ENCODE measurements at places on chromosomes 3 and 15.

DNA sequence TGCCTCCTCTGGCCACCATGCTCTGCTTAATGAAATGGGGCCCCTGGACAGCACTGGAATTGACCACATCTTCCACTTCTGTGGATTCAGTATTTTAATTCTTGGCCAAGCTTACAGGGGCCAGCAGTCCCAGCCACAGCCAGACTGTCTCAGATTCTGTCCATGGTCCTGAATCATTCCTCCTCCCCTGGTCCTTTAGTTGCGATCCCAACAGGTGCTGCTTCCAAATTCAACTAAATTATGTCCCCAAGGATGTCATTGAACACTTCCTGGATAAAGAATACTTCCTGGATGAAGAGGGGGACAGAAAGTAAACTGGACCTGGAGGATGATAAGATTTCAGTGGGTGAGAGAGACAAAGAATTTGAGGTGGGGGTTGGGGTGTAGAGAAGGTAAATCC is 111.1 kb upstream of the FOXB1 start:
- DNase-seq = no peak

DNA sequence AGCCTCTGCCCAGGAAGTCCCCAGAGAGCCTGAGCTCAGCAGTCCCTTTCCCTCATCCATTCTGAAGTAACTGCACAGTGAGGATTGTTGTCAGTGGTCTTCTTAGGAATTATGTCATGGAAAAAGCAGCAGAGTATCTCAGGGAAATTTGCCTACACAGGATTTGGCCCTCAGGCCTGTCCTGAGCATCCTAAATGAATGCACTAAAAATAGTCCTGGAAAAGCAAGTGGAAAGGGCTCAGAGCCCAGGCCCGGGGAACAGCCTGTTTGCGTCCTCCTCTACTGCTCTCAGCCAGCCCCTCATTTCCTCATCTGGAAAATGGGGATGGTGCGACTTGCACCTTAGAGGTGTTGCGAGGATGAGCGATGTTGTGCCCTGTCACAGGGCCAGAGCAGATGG is 21.6 kb downstream of the LYSMD4 start:
- DNase-seq = no peak

DNA sequence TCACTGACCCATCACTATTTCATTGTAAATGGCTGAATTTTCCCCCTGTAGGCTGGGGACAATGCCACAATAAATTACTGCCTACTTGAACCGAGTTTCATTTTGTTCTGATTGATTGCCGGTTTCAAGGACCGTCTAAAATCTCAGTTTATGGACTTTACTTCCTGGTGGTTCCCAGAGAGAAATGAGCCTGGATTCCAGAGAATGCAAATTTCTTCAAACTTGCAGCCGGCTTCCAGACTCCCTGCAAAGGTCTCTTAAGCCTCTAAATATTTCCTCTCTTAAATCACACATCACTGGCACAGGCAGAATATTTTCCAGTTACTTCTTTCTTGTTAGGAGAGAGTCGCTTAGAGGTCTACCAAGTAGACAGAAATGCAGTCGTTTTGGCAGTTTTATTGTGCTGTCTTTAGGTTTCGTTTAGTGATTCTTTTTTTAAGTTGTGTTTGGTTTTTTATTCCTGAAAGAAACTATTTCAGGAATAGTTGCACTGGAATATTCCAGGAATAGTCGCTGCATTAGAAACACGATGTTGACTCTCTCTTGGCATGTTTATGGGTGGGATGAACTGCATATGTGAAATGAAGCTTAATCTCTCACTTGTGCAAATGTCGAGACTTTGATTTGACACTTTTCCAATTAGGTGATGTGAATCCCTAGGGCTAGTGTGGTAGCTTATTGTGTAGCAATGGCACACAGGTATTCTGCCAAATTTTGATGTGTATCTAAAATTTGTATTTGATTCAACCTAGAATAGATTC is 284.1 kb upstream of the NR2E3 start:
- no peak for DNase-seq

- DNase-seq = no peak
These were observed 60.6 kb upstream of the GAP43 start for GRCh38 chr3:115562636-115563267.

GRCh38 chr3:42005401-42005800 is 43.5 kb upstream of the ULK4 start:
- DNase-seq = no peak

- DNase-seq = peak; percentile 93
These were observed 272.9 kb upstream of the TPM1 start for GRCh38 chr15:62769604-62770003.

DNA sequence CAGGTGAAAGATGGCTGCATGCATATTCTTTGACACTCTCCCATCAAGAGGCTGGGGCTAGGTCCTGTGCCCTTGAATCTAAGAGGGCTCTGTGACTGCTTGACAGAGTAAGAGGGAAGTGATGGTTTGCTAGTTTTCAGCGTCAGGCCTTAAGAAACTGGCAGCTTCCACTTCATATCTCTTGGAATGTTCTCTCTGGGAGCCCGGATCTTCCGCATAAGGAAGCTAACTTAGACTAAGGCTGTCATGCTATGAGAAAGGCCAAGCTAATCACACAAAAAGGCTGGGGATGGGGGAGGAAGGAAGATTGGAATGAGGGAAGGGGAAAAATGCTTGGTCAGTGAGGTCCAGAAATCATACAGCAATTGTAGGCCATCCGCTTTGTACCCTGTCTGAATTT is 50.0 kb downstream of the MB21D2 start:
- DNase-seq = no peak

DNA sequence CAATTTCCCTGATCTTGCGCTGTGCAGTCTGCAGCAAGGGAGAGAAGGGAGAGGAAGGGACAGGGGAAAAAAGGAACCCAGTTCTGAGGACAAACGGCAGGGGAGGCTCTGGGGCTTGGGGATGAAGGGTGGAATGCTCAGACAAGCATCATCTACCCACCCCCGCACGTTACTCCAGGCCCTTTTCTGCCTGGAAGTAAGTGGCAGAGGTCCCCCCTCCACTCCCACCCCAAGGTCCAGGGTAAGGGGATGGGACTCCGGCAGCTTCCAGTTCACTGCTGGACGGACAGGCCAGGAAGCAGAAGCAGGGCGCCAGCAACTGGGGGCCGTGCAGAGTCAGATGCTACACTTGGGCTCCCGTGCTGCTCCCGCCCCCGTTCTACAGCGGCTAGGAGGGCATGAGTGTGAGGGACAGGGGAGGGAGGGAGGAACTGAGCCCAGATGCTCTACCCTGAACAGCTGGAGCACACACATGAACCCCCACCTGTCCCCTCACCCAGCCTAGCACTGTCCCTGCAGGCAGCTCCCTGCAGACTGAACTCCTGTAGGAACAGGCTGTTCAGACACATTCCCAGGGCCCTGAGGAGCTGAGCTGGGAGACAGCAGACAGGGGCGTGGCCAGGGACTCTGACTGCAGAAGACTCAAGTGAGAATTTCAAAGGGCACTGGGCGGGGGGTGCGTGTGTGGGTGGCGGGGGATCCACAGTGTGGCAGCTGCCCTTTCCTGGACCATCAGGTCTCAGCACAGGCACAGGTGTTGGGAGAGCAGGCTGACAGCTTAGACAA is 59.7 kb downstream of the SENP2 start:
- DNase-seq = no peak

- DNase-seq = peak; percentile 73
These were observed 175.7 kb downstream of the KLHL25 start for GRCh38 chr15:85618956-85619491.

GRCh38 chr15:100909989-100910955 is 8.9 kb upstream of the LRRK1 start:
- no peak for DNase-seq

DNA sequence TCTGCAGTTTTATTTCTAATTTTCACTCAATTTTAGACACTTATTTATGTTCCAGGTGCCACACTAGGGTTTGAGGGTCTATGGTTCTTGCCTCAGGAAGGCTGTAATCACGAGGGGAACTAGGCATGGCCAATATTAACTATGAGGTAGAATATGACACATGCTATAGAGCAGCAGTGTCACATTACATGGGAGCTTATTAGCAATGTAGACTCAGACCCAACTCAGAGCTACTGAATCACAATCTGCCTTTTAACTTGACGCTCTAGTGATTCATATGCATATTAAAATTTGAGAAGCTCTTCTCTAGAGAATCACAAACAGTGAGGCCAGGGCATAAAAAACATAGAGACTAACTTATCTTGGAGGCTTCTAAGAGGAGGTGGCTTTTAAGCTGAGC is 32.8 kb upstream of the MRPL3 start:
- no peak for DNase-seq

DNA sequence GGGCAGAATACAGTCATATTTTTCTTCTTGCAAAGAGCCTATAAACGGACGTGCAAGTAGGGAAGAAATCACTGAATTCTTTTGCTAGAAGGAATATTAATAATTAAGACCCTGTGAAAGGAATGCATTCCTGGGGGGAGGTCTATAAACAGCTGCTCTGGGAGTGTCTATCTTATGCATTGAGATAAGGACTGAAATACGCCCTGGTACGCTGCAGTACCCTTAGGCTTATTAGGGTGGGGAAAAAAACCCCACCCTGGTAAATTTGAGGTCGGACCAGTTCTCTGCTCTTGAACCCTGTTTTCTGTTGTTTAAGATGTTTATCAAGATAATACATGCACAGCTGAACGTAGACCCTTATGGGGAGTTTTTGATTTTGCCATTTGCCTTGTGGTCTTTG is 100.0 kb upstream of the KBTBD8 start:
- DNase-seq = no peak

DNA sequence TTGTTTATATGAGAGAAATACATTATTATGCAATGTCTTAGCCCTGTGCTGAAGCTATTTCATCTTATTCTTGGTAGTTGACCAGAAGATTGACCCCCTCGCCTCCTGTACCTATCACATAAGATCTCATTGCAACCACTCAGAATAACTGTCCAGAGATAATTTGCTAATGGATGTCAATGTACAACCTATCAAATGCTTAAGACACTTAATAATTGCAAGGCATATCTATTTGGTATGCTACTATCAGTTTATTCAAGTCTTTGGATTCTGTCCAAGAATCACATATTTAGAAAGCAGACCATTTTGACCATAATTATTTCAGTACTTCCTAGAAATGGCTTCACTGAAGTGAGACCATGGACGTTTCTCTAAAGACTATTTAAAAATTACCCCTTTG is 241.6 kb downstream of the GAP43 start:
- DNase-seq = no peak

GRCh38 chr3:13173186-13173585 is 100.0 kb upstream of the IQSEC1 start:
- DNase-seq = no peak

DNA sequence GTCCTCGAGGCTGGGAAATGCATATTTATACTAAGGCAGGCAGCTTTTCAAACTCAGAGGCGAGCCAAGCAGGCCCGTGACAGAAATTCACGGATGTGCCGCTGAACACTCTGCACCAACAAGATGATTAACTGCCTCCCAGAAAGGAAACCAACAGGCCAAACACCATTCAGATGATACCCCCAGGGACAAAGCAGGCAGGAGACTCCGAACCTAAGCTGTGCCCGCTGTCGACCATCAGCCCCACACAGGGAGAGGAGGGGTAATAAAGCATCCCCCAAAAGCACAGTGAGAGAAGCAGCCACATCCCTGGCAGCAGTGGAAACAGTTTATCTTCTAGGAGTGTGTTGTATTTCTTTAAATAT is 31.8 kb downstream of the ADAMTS17 start:
- DNase-seq = no peak

- DNase-seq = no peak
These were observed 276.5 kb upstream of the KCNMB2 start for GRCh38 chr3:178259703-178260102.

- peak; percentile 24 for DNase-seq
These were observed 32.5 kb downstream of the GBE1 start for GRCh38 chr3:81728766-81729544.

DNA sequence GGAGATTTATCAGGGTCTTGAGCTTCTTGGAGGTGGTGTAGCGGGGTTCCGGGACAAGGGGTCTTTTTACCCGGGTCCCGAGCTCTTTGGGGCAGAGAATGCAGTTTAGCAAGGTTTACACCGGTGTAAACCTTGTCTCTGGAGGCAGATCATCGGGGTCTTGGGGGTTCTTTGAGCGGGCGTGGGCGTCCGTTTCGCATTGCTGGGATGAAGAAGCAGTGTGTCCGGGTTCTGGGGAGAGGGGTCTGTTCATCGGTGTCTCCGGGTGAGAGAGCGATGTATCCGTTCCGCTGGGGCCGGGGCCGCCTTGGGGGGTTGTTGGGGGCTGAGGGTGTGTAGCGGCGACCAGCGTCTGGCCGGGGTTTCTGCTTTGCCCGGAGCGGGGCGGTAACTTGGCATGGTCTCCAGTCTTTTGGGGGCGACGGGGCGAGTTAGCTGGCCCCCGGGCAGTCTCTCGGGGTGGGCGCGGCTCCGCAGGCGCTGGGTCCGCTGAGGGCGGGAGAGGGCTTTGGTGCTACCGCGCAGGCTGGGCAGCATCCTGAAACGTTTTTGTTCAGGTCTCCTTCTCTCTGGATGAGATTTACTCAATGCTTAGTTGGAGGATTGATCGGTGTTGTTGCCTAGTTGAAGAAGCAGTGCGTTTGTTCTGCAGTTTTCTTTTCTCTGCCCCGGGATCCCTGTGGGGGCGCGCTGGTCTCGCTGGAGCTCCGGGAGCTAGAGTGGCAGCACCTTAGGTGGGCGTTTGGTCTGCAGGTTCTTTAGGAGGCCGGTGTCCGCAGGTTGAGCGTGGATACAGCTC is 843 bp downstream of the GLCE start:
- no peak for DNase-seq

GRCh38 chr3:175378348-175378747 is 519.2 kb downstream of the NAALADL2 start:
- no peak for DNase-seq

DNA sequence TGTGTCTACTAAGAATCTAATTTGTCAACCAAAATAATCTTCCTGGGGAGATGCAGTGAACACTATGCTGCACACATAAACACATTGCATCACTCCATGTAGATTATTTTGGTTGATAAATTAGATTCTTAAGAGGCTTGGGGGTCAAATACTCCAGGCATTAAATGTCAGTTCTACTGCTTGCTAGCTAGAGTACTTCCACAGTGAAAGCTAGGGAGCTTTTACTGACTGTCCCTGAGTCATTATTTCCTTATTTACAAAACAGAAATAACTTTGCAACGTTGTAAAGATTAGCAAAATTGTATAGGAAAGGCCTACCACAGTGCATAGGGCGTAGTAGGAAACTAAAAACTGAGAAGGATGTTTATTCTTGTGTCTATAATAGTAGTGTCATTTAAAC is 12.9 kb upstream of the TMC3 start:
- no peak for DNase-seq

GRCh38 chr3:66823009-66823397 is 175.1 kb upstream of the KBTBD8 start:
- no peak for DNase-seq

DNA sequence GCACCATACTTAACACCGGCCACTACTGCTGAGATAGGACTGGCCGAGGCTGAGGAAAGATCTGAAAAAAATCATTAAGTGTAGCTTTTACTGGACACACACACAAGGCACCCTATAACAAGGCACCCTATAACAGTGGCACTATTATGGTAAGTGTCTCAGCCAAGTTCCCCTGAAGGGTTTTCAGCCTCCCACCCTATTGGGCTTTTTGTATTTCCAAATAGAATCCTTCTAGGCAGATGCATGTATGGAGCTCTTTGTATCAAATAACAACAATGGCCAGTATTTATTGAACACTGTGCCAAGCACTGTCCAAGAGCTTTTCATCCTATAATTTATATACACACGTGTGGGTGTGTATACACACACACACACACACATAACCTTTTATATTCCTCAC is 6.7 kb upstream of the DNAJA4 start:
- no peak for DNase-seq
